ENCODE measurements at places on chromosomes 5 and 9. TPM values are rescaled to one million over a fixed set of nuclear protein-coding genes. Genes with fewer than 3 reads are reported as not detected.

The PCDHGC5 gene
- total RNA-seq: not detected

The ARL10 gene
- total RNA-seq: 0.05 TPM

The ZFP62 gene
- total RNA-seq: 30.7 TPM

DNA sequence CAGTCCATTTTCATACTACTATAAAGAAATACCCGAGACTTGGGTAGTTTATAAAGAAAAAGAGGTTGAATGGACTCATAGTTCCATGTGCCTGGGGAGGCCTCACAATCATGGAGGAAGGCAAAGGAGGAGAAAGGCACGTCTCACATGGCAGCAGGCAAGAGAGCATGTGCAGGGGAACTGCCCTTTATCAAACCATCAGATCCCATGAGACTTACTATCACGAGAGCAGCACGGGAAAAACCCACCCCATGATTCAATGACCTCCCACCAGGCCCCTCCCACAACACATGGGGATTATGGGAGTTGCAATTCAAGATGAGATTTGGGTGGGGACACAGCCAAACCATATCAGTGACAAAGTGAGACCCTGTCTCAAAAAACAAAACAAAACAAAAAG, 19.9 kb downstream of the TRAF2 start:
- H3K4me3 ChIP-seq: no peak overlapping the region
- no peaks in the 10 kb centered on the region for H3K27me3 ChIP-seq
- no peak for DNase-seq
- H3K27ac ChIP-seq: no peak overlapping the region

The CBY3 gene
- not detected for total RNA-seq

DNA sequence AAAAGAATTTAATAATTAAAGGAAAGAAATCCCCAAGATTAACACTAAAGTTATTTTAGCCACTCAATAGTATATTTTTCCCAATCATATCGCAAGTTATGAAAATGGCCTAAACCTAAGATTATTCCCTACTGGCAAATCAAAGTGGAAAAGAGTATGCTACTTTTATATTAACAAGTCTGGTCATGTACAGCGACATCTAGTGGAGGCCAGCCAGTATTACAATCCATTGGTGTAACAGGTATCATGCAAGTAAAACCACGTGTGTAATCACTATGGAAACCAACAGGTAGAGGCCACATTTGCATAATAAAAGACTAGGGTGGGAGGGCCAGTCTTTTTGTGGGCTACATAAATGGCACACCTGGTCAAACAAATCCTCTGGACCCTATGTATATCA, 976.4 kb upstream of the CDH9 start:
- no peaks in the 10 kb centered on the region for H3K4me1 ChIP-seq
- H3K27me3 ChIP-seq: no peaks in the 10 kb centered on the region
- H3K4me3 ChIP-seq: no peak overlapping the region
- H3K36me3 ChIP-seq: no peaks in the 10 kb centered on the region
- no peak overlapping the region for H3K27ac ChIP-seq

The WNK2 gene
- 24.4 TPM for total RNA-seq

DNA sequence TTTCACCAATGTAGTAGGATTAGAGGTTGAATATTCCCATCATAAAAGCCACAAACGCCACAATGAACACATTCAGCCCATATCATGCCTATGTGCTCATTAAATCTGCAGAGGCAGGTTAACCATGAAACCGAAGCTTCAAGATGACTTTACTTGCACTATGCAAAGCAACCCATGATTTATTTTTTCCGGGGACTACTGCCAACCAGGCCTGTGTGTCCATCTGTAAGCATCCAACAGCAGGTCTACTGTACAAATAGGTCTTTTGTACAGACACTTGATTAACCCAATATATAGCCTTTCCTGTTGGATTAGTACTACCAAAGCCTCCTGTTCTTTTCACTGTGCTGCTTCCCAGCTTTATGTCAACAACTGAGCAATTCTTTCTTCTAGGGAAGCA, 104.9 kb upstream of the CDH10 start:
- H3K27ac ChIP-seq: no peak overlapping the region
- H3K27me3 ChIP-seq: no peaks in the 10 kb centered on the region
- H3K4me1 ChIP-seq: no peaks in the 10 kb centered on the region
- H3K4me3 ChIP-seq: no peak overlapping the region
- no peak for DNase-seq

- H3K4me1 ChIP-seq: no peaks in the 10 kb centered on the region
- no peak overlapping the region for H3K27ac ChIP-seq
- no peak overlapping the region for H3K4me3 ChIP-seq
- H3K27me3 ChIP-seq: no peaks in the 10 kb centered on the region
- no peak for DNase-seq
- no peaks in the 10 kb centered on the region for H3K36me3 ChIP-seq
Measured at GRCh38 chr5:143140492-143141203, 262.8 kb downstream of the NR3C1 start.

DNA sequence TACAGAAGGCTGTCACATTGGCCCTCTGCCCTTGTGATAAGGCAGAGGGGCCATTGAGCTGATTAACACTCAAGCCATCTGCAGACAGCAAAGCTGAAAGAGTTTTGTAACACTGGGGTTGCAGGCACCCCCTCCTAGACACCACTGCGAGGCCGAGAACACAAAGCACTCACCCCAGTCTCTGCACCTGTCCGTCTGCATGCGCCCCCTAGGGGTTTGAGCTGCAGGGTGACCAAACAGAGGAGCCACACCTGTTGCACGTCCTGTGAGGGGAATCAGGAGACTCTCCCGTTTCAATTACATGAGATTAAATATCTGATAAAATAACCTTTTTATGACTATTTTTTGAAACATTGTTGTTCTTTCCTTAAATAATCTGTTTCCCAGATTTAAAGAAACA, 1180.4 kb downstream of the CDH9 start:
- no peaks in the 10 kb centered on the region for H3K27me3 ChIP-seq
- H3K4me3 ChIP-seq: no peak overlapping the region
- H3K4me1 ChIP-seq: no peaks in the 10 kb centered on the region
- no peaks in the 10 kb centered on the region for H3K36me3 ChIP-seq

DNA sequence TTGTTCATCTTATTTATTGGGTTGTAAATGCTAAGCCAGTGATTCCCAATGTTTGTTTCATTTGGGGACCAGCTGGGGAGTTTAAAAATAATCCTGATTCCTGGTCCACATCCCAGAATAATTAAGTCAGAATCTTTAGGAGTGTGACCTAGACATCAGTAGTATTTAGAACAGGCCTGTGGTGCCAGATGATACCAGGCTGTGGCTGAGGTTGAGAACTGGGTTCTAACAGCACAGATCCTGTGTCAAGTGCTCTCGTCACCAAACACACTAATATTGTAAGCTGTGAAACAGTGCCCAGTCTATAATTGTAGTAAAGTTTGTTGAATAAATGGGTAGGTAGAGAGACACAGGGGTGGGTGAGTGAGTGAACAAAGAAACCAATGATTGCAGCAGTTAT, 172.1 kb upstream of the PPP1R2B start:
- no peak for DNase-seq
- H3K4me3 ChIP-seq: no peak overlapping the region

- peaks cover 32% of the 10 kb centered on the region for H3K4me1 ChIP-seq
- DNase-seq: no peak
- peaks cover 10% of the 10 kb centered on the region for H3K36me3 ChIP-seq
- H3K4me3 ChIP-seq: no peak overlapping the region
- H3K27ac ChIP-seq: no peak overlapping the region
Measured at GRCh38 chr5:1797855-1798254, 1.8 kb downstream of the MRPL36 start.

All from HCT116 (cell line).